CD4-positive, alpha-beta T cell treated with Interleukin-2 at 100 ng/mL for 4 hours (primary cell): ENCODE measurements at places on chromosomes 2 and 18.
A peak's percentile ranks its signal among the peaks of the same experiment; 100 is the strongest.

DNA sequence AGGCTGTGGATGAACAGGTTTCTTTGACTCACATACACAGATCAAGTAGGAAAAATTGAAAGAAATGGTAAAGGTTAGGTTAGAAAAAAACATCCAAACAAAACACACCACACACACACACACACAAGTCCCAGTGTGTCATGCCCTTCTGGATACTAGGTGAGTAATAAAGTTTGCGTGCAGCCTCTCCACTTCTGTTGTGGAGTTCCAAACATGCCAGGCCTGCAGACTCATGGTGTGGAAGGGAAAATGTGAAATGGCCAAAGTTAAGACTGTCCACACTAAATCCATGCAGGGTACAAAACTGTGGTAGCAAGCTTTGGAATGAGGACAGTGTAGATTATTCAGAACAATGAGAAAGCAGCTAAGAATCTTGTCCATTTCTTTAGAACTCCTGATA lies 114.6 kb downstream of the IKZF2 start:
- DNase-seq, result no peak

- DNase-seq, result no peak
Measured at GRCh38 chr2:147818741-147819140, 26.1 kb upstream of the ACVR2A start.

DNA sequence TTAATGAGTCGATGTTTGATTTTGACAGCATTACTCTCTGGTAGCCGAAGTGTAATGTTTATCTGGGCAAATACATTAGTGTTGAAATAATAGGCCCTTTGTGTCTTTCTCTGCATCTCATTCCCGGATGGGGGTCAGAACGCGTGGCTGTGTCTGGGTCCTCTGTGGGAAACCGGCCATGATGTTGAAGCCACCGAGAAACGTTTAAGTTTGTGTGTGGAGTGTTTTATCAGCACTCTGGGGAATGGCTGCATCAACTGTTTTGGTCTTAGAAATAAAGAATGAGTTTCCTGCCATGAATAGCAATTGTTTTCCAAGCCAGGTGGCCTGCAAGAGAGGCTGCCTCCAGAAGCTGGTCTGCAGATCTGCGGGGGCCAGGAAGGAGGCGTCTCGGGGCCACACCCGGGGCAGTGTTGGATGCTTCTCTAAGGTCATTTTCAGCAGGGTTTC lies 69.7 kb downstream of the RNF144A start:
- DNase-seq, result no peak

GRCh38 chr2:19541884-19542283 lies 183.5 kb upstream of the OSR1 start:
- no peak for DNase-seq

DNA sequence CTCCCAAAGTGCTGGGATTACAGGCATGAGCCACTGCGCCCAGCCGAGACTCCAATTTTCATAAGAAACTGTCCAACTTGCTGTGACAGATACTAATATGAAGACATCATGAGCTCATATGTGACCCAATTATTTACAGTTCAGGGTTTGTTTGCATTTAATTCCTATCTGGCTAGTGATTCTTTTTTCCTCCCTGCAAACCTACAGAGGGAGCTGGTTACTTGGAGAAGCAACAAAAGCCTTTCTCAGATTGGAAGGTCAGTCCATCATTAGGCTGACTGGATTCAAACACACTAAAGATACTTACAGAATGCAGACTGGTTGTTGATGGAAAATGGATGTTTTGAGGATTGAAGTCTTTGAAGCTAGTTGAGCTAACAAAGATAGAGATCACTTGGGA lies 176.4 kb downstream of the ANKRD44 start:
- no peak for DNase-seq

- no peak for DNase-seq
Measured at GRCh38 chr2:86107031-86107430, 996 bp downstream of the PTCD3 start.

DNA sequence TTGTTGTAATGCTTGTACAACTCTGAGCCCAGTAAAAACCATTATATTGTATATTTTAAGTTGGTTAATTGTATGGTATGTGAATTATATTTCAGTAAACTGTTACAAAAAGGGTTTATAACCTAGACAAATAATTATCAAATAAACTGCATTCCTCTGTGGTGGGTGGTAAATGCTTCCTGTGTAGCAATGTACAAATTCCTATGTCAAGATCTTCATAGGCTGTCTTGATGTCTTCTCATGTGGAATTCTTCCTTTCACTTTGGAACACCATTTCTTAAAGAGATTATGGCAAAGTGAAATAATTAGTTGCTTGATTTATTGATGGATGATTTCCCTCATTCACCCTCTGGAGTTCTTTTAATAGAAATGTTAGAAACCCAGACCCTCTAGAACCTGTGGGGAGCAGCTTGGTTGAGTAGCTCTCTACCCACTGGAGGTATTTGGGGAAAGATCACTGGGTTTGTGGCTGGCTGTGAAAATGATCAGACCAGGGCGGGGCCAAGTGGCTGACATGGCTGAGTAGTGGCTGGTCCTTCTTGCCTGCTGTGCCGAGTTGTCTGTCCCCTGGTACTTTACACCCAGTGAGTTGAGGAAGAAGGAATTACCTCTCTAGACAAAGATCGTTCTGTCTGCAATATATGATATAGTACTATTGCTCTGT lies 22.4 kb upstream of the MGAT5 start:
- DNase-seq, result no peak

DNA sequence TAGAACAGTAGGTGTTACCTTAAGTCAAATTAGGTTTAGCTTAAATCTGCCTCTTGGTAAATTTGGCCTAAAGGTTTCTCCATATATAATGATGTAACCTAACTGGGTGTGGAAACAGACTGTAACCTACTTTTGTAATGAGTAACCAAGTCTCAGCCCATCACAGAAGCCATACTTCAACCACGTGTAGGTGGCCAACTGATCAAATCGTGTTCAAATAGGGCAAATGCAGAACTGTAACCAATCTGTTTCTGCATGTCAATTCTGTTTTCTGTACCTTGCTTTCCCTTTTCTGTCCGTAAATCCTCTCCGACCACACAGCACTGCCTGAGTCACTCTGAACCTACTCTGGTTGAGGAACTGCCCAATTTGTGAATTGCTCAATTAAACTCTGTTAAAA lies 34.0 kb upstream of the PLA2R1 start:
- no peak for DNase-seq

DNA sequence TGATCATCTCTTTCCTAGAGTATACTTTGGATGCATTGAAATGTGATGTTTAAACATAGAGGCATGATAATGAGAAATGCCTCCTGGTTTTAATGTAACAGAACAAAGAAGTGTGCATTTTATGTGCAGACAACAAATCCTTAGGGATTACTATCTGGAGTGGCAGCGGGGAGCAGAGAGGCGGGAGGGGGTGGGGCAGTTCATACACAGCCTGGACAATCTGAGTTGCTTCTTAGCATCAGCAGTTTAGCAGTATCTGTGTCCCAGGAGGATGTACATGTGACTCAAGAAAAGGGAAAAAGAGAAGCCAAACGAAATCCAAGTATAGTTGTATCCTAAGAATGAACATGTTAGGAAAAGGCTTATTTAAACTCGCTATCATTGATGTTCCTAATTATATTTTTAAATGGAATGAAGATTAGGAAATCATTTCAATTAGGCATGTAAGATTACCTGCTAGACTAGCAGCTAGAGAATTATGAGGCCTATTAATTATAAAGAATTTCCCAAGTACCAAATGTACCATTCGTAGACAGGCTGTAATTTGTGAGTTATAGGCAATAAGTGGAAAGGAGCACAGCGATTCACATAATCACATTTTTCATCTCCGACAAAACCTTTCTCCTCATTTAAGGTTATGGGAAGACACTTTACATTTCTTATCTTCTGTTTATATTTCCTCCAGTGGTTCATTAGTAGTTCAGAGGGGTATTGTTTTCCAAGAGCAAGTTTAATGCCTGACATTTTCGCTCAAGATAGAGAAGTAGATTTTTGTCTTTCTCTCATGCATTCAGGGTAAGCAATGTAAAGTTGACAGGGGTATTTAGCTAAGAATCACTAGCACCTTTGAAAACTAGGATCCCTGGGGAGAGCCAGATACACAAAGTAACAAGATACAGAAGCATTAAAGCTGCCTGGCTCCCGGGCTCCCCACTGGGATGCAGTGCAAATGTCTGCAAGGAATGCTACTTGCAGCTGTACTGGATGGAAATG lies 141.3 kb upstream of the NOSTRIN start:
- no peak for DNase-seq

- DNase-seq, result no peak
Measured at GRCh38 chr2:135099802-135100483, 47.9 kb downstream of the RAB3GAP1 start.

GRCh38 chr18:8402237-8402636 lies 207.0 kb upstream of the RAB12 start:
- no peak for DNase-seq

- DNase-seq, result peak; percentile 72
Measured at GRCh38 chr2:85390941-85391669, 19.1 kb downstream of the CAPG start.

- no peak for DNase-seq
Measured at GRCh38 chr2:109038992-109039391, 50.0 kb upstream of the EDAR start.

- no peak for DNase-seq
Measured at GRCh38 chr2:118490330-118490729, 357.1 kb downstream of the EN1 start.

GRCh38 chr2:160039166-160039903 lies 23.1 kb downstream of the PLA2R1 start:
- no peak for DNase-seq

DNA sequence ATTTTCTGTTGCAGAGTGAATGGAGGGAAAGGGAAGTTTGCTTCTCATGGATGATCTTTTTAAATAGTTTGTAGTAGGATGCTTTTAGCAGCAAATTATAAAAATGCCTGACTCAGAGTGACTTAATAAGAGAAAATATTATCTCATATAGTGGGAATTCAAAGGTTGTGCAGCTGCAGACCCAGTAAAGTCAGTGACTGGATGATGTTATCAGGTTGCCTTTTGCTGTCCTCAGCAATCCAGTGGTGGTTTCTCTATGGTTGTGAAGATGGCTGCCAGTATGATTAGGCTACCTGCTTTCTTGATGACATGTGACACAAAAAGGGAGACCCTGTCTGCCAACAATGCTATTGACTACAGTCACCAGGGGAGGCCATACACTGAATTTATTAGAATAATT lies 184.8 kb downstream of the DIS3L2 start:
- no peak for DNase-seq

GRCh38 chr18:46445522-46446313 lies 211.3 kb downstream of the LOXHD1 start:
- DNase-seq, result no peak

GRCh38 chr2:5392658-5393057 lies 299.5 kb upstream of the SOX11 start:
- DNase-seq, result no peak

- no peak for DNase-seq
Measured at GRCh38 chr2:167581961-167582574, 665.3 kb downstream of the STK39 start.

- DNase-seq, result no peak
Measured at GRCh38 chr2:160613466-160614153, 120.0 kb upstream of the RBMS1 start.

DNA sequence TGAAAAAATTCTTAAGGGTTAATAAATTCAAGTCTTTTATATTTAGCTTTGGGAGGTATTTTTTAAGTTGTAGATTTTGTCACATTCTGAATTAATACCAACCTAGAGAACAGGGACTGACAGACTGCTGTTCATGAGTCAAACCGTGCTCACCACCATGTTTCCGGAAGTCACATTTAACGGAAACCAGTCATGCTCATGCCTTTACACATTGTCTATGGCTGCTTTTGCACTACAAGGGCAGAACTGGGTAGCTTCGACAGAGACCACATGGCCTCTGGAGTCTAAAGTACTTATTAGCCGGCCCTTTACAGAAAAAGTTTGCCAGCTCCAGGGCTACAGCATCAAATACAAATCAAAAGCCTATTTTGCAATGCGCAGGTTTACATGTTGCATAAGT lies 33.3 kb downstream of the LONRF2 start:
- DNase-seq, result no peak

- no peak for DNase-seq
Measured at GRCh38 chr2:15246870-15247269, 314.3 kb downstream of the NBAS start.

DNA sequence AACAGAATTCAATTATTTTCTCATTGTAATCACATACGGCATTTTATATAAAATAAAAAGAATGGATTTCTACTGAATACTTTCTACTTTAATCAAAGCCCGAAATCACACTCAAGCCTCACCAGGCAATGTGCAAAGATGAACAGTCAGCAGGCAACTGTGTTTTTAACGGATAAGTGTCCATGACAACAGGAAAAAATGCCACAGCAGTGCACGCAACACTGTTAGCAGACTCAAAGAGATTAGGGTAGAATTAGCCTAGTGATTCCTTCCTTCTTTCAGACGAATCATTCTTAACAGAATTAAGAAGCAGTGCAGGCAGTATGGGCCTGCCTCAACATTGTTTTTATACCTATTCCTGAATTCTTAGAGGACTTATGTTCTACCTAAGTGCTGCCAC lies 135.6 kb downstream of the CDH2 start:
- no peak for DNase-seq

DNA sequence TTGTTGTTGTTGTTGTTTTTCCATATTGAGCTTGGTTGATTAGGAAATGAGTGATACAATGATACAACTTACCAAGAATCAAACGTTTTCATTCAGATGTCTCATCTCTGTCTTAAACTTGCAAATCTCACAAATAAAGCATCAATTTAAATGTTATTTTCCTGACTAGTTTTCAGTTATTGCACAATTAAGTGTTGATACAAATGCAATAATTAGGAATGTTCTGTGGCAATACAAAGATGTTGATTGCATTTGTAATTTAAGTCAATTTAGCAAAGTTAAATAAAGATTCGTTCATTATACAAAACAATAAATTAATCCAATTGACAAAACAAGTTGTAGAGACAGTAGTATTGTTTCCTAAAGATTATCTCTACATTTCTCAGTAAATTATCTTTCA lies 392.3 kb upstream of the ZNF804A start:
- no peak for DNase-seq

DNA sequence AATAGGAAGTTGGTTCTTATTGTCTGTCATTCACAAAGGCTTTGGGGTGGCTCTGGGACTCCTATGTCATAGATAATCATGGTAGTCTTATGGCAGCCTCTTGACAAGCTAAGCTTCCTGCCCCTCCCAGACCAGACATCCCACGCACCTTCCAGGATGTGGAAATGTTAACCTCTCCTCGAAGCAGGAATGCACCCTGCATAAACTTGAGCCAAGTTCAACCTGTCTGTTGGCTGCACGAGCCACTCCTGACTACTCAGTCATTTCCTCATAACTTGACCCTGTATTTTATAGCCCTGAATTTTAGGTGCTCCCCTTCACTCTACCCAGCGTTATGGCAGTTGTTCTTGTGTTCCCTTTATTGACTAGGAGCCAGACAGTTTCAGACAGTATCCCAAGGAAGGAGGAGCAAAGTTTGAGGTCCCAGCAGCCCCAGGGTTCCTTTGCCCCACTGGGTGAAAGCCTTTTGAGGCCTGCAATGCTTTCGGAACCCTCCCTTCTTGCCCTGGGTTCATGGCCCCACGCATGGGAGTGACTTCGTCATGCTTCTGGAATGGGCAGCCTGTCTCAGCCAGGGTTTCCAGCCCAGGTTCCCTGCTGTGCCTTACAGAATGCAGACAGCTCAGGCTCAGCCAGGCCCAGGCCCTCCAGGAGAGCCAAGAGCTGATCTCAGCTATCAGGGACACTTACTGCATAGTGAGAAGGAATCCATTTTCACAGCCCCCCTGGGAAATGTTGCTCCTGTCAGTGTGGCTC lies 15.6 kb upstream of the INO80C start:
- no peak for DNase-seq
